ENCODE measurements at places on chromosomes 5 and 9.

DNA sequence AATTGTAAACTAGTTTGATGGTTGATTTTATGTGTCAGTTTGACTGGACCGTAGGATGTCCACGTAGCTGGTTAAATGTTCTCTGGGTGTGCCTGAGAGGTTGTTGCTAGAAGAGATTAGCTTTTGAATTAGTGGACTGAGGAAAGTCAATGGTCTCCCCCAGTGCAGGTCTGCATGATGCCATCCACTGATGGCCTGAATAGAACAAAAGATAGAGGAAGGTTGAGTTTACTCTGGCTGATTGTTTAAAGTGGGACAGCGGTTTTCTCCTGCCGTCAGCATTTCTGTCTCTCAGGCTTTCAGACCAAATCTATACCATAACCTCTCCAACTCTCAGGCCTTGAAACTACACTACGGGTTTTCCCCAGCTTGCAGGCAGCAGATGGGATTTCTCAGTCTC lies 899.2 kb upstream of the WWC1 start:
- no peak for DNase-seq

DNA sequence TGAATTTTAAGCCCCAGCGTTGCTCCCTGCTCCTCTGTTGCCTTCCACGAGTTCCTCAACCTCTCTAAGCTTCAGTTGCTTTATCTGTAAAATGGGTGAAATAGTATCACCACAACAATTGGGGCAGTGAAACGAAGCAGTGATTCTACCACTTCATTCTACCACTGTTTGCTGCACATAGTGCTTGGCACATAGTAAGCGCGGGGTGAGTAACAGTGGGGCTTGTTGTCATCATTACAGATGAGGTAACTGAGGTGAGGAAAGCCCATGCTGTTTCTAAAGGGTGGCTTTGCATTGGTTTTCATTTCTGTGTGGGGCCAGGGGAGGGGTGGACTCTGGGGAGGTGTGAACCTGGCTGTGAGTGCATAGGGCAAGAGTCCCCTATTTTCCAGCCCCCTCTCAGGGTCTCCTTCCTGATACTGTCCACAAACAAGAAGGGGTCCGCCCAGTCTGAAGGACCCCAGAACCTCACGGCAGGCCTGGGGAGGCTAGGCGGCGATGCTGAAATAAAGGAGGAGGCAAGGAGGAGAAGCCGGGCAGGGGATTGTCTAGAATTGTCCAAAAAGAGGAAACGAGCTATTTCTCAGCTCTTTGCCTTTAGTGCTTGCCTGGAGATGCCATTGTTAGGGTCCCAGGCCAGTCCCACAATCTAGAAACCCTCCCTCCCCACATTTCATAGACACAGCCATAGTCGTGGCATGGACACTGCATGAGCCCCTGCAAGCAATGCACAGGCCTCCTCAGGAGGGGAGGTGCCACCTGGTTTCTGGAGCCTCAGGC lies 65.6 kb downstream of the IL6ST start:
- no peak for DNase-seq

DNA sequence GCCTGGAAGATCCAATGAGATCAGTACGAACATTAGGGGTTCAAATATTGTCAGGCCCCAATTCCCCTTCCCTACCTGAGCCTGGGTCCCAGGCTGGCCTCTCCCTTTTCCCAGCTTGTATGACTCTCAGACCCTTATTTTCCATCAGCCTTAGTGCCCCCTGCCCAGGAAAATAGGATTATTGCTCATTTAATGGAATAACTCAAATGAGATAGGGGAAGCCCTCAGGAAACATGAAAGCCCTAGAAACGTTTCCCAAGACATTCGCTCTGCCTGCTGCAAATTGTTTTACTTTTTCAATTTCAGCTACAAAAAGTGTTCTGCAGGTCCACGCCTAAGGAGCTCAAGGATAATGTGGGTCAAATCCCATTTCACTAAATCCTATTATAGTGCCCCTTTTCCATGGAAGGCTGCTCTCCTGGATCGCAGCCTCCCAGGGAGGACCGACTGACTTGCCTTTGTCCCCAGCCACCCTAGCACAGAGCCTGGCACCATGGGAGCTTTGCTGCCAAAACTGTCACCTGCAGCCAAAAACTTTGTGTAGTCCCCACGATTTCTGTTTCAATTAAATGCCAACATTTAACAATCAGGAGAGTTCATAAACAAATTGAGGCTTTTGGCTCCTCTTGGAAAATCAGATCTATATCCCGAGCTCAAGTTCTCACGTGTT lies 46.9 kb downstream of the THOC3 start:
- DNase-seq: no peak

DNA sequence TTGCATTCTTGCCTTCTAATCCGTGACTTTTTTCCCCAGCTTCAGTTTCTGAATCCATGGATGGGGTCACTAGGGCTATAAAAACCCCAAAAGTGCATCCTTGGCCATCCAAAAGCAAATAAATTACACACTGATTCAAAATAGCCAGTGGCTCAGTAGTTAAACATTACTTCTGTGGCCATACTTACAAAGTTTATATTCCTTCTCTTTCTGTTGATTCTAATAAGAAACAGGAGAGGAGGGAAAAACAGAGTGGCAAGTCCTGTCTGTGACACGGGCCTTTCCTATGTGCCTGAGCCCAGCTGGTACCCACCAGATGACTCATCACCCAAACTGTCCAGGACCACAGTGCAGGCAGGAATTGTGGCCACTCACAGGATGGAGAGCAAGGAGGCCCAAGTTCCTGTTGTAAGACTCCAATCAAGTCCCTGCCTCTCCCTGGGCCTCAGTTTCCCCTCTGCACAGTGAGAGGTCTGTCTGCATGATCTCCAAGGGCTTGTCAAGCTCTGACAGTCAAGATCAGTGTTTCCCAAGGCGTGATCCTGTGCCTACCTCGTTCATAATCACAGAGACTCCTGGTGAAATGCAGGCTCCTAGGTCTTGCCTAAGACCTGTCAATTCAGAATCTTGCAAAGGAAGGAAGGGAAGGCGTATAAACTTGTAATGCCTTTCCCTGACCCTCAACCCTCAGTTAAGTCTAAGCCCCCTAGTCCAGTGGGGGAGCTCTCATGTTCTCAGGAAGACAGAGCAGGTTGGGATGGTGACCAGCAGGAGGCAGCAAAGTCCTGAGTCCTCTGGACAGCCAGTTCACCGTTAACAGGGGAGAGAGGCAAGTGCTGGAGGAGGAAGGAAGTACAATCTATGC lies 29.5 kb downstream of the TNIP1 start:
- peak; percentile 70 for DNase-seq

DNA sequence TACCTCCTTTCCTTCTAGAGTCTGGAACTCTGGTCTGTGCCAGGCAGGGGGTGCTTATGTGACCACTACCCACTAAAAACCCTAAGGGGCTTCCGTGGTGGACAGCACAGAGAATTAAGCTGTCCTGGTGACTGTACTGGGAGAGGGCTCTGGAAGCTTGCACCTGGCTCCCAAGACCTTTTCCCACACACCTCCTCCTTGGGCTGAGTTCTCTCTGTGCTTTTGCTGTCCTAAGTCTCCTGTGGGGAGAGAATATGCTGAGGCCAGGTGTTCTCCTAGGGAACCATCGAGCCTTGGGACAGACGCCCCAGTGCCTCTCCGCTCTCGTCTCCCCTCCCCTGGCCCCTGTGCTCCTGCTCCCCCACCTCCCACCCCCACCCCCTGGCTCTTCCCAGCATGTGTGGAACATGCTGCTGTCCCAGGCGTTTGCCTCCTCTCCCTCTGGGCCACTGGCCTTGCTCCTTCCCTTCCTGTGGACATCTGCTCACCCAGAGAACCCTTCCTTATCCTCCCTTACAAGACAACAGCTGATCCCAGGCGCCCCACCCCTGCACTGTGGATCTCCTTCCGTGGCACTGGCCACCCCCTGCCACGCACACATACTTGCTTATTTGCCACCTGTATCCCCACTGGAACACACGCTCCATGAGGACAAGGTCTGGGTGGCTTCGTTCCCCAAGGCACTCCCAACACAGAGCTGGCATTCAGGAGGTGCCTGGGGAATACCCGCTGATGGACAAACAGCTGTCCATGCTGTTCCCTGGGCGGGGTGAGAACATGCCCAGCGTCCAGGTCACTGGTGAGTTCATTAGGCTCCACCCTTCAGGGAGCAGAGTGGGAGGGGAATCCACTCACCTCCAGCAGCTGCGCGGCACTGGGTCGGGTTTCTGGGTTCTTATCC lies 83.0 kb downstream of the STK10 start:
- DNase-seq: no peak

DNA sequence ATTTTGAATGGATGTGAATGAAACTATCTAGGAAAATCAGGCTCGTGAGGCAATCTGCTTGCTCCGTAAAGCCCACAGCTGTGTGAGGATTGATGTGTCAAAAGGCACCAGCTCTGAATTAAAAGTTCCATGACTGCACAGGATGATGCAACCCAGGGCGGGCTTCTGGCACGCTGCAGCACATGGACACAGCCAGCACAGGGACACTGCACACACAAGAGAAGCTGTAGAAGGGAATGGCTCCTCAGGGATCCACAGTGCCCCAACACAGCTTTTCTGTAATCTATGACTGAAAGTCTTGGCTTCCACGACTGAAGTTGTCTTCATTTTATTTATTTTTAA lies 151.0 kb downstream of the GCNT1 start:
- peak; percentile 90 for DNase-seq

GRCh38 chr5:54159153-54159892 lies 151.1 kb downstream of the ARL15 start:
- no peak for DNase-seq

DNA sequence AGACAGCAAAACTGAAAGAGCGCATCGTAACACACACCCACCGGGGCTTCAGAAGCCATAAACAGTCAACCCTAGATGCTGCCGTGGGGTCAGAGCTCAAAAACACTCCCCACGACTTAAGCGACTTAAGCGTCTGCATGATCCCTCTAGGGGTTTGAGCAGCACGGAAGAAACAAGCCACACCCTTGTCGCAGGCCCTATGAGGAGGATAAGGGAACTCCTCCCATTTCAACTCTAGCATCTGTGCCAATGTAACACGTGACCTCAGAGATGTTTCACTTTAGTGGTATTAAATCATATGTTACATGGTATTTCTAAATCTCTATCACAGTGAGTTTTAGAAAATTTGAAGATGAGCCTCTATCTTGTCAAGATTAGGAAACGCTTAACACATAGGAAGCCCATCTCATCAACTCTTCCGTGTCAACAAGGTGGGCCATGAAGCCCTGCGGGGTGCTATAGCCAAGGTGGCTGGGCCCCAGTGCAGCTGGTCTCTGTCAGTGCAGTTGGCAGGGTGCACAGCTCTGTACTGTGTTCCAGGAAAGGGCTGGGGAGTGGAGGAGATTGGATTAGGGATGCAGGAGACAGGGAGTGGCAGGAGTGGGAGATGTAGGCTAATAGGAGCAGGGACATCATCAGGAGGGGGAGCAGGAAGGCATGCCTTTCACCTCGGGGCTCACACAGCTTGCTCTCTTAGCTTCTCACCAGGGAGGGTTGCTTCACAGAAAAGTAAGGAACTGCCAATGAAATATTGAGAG lies 33.1 kb downstream of the ZCCHC9 start:
- no peak for DNase-seq

DNA sequence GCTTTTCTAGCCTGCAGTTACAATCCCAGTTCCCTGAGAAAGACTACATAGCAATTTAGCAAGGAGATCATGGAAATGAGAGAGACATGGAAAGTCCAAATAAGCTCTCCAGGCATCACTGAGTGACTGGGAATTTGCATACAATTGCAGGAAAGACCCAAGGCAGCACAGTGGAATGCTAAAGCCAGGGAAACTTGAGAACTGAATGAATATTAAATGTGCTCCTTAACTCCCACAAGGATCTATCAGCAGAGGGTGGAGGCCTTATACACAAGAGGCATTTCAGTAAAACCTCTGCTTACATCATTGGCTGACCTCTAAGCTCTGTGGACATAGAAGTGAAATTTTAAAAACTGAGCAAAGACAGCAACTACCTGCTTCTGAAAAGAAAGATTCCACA lies 355.6 kb upstream of the DAB2 start:
- DNase-seq: no peak

DNA sequence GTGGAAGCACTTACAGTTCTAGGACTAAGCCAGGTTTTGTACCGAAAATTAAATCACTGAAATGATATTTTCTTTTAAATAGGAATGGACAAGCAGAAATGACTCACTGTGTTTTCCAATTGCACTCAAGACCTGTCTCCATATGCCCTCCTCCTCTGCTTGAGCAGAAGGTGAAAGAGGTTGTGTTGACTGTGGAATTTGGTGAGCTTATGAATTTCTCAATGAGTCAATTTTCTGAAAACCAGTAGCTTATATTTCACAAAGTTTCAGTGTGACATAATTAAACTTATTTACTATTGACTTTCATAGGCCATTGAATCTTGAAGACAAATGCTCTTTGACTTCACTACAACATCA lies 249.9 kb downstream of the NPR3 start:
- no peak for DNase-seq

DNA sequence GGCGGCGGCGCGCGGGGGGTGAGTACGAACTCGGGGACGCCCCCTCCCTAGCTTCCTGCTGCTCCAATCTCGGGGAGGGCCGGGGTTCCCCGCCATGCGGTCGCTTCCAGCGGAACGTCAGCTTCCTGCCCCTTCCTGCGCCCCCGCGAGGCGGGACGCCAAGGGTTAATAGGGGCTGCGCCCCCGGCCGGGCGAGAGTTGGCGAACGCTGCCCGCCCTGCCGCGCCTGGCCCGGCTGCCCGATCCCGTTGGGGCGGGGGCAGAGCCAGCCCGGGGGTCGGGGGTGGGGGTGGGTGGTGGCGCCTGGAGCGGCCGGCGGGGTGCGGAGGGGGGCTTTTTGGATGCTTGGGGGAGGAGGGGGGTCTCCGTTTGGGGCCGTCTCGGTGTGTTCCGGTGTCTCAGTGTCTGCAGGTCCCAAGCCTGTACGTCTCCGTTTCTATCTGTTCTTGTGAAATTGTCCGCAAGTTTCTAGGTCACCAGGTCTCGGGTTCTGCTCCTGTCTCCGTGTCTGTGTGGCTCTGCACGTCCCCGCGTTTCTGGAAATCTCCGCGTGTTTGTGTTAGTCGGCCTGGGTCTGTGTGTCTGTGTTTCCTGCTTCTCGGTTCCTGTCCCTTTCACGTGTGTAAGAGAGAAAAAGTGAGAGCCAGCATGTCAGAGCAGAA lies 789 bp downstream of the COL27A1 start:
- no peak for DNase-seq

DNA sequence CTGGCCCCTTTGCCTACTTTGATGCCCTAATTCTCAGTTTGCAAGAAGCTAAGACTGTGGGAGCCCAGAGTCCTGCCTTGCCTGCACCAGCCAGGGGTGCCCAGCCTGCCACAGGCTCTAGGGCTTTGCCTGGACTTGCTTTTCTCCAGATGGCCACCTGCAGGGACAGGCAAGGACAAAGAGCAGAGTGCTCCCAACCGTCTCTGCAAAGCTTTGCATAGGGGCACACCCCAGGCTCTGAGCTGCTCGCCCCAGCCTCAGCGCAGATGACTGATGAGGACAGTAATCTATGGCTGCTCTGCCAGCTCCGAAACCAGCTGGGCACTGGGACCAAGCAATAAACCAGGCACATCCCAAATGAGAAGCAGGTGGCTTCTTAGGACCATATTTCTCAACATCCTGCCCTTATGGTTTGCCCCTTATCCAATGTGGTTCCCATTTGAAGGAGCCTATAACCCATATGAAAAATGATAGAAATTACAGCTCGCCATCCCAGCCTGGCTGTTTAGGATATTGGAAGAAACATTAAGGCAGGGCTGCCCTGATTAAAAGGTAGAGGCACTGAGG lies 25.4 kb upstream of the TCF7 start:
- DNase-seq: no peak
